ENCODE measurements at places on chromosomes 11 and 22.

DNA sequence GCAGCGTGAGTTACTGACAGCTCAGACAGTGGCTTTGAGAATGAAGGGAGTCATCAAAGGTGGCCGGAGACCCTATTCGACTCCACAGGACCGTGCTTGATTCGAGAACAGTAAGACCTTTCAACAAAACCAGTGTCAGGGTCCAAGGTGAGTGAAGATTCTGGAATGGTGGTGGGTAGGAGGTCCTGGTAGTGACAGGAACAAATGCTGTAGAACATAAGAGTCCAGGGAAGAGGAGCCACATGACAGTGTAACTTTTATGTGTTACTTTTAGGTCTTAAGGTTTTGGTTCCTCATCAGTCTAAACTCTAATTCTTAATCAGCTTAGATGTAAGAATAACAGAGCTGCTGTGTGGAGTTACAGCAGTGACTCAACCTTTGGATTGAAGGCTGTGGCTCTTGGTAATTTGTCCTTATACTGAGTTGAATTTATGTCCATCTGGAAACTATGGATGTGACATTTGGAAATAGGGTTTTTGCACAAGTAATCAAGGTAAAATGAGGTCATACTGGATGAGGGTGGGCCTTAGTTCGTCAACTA is 1.8 kb downstream of the TBC1D22A start:
- DNase-seq = no peak

- DNase-seq = no peak
Observed at GRCh38 chr22:42855721-42856120, 1.4 kb downstream of the ARFGAP3 start.

GRCh38 chr22:45201678-45202332 is 38.1 kb downstream of the NUP50 start:
- DNase-seq = no peak

DNA sequence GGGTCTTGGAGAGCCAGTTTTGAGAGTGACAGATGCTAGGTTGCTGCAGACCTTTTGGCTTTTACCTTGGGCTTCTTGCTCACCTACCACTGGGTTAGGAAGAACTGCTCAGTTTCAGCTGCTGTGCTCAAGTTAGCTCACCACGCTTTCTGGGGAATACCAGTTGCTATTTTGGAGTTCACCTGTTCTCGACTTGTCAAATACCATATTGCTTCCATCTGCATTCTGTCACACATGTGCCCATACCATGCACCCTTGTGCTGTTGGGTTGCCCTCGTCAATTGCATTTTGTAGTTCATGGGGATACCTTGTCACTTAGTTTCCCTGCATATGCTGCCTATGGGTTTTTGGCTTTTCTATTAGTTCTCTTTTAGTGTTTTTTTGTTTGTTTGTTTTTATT is 23.0 kb upstream of the BARX2 start:
- no peak for DNase-seq

GRCh38 chr22:30159561-30160353 is 79.5 kb downstream of the HORMAD2 start:
- DNase-seq = no peak

DNA sequence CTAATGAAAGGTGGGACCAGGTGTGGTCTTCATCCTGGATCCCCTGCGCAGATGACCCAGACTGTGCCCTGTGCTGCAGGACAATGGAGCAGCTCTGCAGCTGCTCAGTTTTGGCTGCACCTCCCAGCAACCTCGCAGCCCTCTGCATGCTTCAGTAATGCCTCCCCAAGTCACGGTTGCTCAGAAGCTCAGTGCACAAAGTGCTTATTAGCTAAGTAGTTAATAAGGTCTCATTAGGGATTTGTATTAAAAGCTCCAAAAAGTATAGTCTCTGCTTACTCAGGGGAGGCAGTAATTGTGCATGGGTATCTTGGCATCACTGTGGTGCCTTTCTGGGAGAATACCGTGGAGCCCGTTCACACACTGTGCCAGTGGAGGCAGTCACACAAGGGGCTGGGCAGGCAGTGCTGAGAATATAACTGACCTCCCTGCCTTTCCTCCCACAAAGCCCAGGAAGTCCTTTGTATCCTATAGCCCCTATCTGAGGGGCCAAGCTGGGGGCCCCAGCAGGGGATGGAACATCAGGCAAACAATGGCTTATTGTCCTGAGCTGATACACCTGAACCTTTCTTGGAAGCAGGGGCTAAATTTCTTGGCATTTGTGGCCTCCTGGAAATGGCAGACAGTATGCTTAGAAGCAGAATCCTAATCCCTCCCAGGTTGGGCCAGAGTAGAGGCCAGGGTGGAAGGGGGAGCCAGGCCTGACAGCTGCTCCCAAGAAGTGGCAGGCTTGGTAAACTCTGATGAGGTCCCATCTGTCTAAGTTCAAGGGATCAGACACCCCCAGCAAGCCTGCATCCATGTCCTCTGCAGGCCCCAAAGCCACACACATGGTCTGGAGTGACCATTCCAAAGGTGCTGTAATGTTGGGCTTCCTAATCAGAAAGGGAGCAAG is 125.5 kb upstream of the PARVA start:
- DNase-seq = no peak

DNA sequence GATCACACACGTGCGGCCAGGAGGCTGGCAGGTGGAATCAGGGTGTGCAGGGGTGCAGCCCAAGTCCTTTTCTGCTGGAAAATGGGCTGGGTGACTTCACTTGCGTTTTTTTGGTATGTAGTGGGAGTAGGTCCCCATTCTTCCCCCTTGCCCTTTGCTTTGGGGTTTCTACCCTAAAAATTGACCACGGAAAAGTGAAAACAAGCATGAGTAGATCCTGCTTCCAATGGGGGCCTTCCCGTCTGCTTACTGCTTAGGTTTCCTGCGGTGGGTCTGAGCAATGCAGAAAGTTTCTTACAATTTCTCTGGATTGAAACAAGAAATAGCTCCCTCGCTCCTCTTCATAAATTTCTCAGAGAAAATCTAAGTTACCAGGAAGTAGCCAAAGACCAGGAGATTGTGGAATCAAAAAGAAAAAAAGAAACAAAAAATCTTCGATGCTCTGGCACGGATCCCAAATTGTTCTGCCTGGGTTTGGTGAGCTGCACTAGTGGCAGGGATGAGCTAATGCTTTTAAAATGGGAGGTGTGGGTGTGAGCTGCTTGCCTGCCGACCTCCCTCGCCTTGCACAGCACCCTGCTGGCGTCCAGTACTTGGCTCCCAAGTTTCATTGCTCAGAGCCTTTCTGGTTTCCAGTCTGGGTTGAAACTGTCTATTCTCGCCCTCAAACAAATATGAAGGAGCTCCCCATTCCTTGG is 2.4 kb downstream of the TIMP3 start:
- DNase-seq = no peak

DNA sequence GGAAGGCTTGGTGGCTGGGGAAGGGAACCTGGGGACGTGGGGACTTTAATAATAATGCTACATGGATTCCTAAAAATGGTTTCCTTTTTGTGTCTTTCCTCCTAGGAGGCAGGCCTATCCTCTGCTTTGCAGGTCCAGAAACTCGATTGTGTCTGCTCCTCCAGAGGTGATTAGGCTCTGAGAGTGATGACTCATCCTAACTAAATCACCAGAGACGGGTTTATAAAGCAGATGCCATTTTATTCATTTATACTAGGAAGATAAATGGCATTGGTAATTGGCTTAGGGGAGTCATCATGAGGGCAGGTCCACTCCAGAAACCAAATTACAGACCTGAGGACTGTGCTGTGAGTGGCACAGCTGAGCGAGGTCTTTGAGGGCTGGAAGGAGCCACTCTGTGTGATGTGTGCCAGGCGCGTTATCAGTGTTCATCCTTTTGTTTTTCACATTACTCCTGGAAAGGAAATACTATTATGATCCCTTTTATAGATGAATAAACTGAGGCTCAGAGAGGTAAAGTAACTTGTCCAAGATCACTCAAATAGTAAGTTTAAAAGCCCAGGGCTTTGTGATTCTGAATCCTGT is 7.1 kb downstream of the NLRX1 start:
- no peak for DNase-seq

GRCh38 chr11:64694026-64694755 is 28.8 kb downstream of the NRXN2 start:
- no peak for DNase-seq

GRCh38 chr11:94525546-94526324 is 13.5 kb downstream of the C11orf97 start:
- DNase-seq = no peak

DNA sequence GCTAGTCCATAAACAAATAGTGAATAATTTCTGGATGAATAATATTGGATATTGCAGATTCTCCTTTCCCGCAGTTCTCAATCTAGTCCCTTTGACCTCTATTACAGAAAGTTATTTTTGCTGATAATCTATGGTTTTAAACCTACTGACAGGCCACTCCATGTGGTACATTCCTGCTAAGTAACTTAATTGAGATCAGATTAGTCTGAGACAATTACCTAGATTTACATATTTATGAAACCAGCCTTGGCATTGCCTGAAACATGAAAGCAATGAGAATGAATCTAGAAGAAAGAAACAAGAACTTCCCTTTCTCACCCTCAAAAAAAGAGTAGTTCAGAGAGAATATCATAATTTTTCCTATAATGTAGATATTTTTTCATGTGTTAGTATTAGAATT is 964.2 kb downstream of the JRKL start:
- no peak for DNase-seq

DNA sequence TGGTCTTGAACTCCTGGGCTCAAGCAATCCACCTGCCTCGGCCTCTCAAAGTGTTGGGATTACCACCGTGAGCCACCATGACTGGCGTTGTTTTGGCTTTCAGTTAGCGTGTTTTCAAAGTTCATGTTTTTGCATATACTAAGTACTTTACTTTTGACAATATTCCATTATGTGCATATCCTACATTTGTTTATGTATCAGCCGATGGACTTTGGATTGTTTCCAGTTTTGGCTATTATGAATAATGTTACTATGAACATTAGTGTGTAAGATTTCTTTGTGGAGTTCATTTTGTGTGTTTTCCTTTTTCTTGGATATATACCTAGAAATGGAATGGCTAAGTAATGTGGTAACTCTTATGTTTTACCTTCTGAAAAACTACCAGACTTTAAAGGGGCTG is 9.9 kb downstream of the CSTF3 start:
- no peak for DNase-seq

GRCh38 chr11:58788355-58789023 is 56.0 kb downstream of the GLYATL2 start:
- peak; percentile 37 for DNase-seq

GRCh38 chr11:623999-624704 is 603 bp downstream of the CDHR5 start:
- no peak for DNase-seq

DNA sequence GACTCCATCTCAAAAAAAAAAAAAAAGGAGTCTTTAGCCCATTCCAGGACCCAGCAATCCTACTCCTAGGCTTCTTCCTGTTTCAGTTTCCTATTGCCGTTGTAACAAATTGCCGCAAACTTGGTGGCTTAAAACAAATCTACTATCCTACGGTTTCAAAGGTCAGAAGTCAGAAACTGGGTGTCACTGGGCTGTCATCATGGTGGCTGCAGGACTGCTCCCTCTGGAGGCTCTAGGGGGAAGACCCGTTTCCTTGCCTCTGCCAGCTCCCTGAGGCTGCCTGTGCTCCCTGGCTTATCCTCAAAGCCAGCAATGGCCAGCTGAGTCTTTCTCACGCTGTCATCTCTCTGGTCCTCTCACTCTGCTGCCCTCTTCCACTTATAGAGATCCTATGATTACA is 8.7 kb upstream of the DAGLA start:
- DNase-seq = no peak

DNA sequence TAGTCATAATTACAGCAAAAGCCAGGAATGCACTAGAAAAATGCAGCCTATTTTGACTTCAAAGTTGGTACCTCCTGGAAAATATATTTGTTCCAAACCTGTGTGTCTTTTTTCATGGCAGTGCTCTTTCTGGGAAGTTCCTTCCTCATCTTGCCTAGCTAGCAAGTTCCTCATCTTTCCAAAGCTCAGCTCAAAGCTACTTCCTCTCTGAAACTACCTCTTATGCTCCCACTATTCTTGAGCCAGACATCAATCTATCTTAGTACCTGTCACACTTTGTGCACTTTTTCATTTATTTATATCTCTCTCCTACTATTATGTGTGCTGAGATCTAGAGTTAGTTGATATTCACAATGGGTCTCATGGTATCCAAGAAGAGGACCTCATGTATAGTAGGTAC is 191.6 kb upstream of the CCDC90B start:
- DNase-seq = no peak

- no peak for DNase-seq
Observed at GRCh38 chr22:35883031-35883620, 145.5 kb downstream of the RBFOX2 start.

DNA sequence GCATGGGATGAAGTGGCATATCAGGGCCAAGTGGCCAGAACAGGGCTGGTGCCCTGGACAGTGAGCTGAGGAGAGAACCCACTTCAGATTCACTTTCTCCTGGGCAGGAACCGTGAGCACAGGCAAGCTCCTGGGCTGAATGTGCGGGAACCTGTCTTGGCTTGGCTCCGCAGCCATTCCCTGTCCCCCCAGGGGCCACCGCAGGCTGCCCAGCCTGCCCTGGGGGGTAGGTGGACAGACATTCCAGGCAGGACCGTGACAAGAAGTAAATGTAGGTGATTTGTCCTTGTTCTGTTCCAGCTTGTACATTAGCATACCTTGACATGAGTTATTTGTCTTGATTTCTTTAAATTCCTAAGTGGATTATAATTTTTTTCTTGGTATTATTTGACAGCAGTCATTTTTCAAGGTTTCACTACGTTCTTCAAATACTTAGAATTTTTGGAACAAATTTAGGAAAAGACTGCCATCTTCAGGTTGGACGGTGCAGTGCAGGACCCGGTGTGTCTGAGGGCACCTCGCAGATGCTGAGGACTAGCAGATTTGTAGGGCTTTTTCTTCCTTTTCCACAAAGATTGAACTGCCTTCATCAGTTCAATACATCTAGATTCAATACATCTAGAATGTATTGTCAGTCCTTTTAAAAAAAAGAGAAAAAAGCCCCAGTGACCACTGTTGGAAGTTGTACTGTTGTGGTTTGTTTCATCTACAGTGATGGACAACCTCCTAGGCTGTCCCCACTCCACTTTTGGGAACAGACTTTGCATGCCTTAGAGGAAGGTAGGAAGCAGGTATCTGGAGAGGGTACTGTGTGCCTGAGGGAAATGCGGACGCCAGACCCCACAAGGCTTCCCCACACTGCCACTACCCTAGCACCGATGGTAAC is 115.1 kb upstream of the RASSF10 start:
- peak; percentile 18 for DNase-seq

DNA sequence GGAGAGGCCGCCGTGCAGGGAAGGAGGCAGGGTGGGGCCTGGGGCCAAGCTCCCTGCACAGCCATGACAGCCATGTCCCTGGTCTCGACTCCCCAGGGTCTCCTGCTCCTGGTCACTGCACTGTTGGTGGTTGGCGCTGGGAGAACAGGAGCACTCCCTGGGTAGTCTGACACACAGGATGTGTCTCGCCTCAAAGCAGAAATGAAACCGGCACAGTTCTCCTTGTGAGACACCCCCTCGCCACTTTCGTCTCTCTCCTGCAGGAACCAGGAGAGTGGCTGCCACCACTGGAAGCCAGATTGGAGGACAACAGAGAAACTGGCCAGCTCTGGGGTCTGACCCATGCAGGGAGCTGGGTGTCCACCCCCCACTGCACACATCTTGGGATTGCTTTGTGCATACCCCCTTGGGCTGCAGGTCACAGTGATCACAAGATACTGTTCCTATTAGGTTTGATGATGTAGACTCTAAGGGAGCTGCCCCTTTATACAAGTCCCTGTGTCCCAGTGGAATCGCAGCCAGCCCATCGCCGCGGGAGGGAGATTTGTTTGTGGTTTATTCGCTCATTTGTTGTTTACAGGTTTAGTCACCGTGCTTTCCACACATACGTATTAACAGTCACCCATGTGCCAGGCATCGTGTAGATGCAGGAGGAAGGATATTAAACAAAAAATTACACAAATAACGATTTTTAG is 27.0 kb upstream of the YWHAH start:
- no peak for DNase-seq

GRCh38 chr22:35616043-35616442 is 1.1 kb downstream of the MB start:
- DNase-seq = no peak
